Stimulated activated CD4-positive, alpha-beta T cell treated with anti-CD3 and anti-CD28 coated beads, Interleukin-15, amount 100 ng/mL, for 48 hours (primary cell): ENCODE measurements at places on chromosomes 13 and 19.

DNA sequence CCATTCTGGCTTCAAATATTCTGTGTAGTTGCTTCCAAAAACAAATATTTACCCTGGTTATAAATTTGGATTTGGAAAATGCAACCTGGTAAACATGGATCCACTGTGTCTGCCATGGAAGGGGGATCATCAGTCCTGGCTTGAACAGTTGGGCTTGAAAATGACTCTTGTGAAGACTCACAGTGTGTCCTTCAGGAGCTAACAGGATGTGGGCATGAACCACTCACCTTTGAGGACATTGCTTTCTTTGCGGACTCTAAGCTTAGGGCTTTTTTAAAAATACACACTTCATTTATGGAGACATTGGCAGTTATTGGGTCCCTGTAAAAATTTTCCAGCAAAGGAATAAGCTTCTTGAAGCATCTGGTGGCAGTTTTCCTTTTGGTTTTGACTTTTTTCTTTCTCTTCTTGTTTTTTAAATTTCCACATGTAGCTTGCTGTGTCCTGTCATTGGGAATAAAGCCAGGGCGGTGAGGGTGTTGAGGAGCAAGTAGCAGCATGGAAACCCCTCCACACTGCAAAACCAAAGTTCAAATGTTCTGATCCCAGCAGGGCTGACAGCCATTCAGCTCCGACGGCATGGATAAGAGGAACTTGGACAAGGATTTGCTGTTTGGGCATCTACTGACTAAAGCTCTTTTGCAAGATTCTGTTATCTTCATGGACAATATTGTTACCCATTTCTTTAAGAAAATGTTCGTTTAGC lies 39.5 kb upstream of the SERP2 start:
- DNase-seq: no peak

DNA sequence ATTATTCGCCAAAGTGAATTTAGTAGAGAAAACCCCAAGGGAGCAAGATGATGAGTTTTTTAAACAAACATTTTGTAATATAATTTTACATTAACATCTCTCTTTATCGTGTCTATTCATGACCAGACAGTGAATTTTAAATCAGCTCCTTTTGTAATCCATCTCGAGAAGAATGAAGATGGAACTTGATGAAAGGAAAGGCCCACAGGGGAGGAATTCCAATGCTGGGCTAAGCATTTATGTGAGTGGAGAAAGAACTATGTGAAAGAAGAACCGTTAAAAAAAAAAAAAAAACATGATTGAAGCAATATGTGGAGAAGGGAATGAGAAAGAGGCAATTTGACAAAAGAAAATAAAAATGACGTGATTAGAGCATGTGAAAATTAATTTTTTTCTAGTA lies 170.6 kb downstream of the KCTD12 start:
- DNase-seq: no peak

DNA sequence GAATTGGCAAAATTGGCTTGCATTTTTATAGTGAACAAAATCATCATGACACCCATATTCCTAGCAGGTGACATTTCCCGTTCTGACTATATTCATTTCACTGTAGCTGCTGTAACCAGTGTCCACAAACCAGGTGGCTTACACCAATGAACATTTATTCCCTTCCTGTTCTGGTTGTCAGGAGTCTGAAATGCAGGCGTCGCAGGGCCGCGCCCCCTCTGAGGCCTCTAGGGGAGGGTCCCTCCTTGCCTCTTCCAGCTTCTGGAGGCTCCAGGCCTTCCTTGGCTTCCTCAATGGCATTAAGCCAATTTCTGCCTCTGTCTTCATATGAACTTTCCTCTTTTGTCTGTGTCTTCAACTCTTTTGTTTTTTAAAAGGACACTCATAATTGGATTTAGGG lies 6.5 kb upstream of the RLN3 start:
- DNase-seq: no peak

DNA sequence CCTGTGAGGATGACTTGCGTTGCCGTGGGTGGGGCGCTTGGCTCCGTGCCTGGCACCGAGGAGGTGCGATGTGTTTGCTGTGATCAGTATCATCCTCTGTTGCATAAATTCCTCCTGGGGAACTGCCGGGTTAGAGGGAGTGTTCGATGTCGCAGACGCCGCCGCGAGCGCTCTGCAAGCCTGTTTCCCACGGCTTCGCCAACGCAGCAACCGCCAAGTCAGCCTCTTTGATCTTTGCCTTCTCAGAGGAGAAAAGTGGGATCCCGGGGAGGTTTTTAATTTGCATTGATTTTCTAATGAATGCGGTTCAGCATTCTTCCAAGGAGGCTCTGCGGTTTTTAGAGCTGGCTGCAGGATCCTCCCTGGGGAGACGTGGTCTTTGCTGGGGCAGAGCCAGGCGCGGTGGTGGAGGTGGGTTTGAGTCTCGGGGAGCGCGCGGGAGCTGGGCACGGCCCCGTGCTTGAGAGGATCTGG lies 7.6 kb downstream of the GPR32 start:
- no peak for DNase-seq

- DNase-seq: no peak
These were observed 915 bp downstream of the SHC2 start for GRCh38 chr19:459724-460511.

GRCh38 chr13:85586422-85586831 lies 212.8 kb downstream of the SLITRK6 start:
- no peak for DNase-seq

DNA sequence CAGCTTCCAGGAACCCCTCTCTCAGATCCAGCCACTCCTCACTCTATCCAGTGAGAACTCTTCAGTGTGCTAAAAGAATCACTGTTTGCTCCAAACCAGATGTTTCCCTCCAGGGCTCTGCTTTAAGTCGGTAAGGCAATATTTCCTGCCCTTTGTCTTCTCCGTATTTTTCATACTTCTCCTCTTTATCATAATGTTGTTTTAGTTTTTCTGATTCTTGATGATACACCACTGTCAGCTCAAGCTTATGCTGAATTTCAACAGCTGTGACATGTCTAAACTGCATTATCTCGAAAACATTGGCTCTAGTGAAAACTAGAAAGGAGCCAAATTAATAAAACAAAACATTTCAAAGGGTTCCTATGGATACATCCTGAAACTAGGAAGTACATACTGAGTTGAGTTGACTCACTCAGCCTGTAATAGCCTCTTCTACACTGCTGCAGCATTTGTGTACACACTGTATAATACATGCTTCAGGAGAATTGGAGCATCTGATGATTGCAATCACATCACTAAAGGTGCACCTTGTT lies 39.8 kb downstream of the GPR180 start:
- DNase-seq: no peak

- DNase-seq: no peak
These were observed 14.8 kb downstream of the RB1 start for GRCh38 chr13:48318377-48318811.

DNA sequence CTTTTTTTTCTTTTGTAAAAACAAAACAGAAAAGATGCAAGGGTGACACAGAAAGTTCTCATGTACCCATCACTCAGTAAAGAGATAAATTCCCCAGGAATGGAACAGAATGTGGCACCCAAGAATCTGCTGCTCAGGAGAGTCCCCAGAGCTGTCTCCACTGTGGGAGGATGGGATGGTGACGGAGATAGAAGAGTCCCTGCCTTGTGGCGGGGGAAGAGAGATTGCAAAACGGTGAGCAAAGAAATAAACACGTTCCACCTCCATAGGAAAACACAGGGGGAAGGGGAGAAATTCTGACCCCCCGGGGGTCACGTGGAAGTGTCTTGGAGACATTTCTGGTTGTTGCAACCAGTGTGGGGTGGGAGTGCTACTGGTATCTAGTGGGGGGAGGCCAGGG lies 76.4 kb downstream of the INSR start:
- DNase-seq: no peak

- no peak for DNase-seq
These were observed at the start of gene HDGFL2 for GRCh38 chr19:4472174-4472974. Gene HDGFL2, plus strand, starts transcription at chr19:4472297. Its CDS starts 54 bp downstream, at chr19:4472351.

- DNase-seq: no peak
These were observed 13.1 kb downstream of the COMP start for GRCh38 chr19:18778076-18778389.

DNA sequence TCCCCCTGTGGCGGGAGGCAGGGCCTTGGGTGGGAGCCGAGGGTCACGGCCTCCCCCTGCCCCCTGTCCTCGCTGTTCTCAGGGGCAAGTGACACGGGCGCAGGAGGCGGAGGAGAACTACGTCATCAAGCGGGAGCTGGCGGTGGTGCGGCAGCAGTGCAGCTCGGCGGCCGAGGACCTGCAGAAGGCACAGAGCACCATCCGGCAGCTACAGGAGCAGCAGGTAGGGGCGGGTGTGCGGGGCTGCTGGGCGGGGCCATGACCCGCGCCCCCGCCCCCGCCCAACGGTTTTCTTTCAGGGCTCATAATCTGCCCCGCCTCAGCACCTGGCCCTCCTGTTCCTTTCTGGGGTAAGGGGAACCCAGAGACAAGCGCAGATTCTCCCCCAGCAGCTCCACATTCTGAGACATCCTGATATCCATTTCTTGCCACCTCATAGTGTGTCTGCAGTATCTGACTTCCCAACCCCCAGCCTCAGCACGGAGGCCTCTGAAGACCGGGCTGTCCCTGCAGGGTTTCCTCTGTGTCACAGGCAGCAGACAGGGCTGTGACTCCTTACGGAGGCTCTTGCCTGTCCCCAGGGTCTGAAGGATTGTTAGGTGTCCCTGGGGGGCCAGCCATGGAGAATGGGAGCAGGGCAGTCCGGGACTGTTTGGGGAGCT lies 15.9 kb downstream of the PRR36 start:
- no peak for DNase-seq

GRCh38 chr19:15563325-15563794 lies 51.7 kb upstream of the CYP4F8 start:
- DNase-seq: no peak

- no peak for DNase-seq
These were observed 434.5 kb downstream of the PCDH9 start for GRCh38 chr13:66795636-66796035.

DNA sequence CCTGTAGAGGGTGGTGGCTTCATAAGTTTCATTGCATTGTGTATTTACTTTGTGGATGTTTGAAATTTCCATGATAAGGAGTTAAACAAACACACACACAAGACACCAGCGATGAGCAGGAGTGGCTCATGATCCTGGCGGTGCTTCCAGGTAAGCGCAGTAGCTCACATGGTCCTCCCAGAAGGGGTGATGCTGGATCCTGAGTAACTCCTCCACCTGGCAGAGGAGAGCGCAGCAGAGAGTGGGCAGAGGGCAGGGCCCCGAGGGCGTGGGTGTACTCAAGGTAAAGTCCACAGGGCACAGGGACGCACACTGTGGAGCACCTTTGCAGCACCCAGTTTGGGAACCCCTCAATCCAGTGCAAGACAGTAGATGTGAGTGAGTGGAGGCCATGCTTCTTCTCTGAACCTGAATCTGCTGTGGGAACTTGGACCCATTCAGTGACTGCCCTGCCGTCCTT lies 54.0 kb downstream of the RFX2 start:
- DNase-seq: no peak

DNA sequence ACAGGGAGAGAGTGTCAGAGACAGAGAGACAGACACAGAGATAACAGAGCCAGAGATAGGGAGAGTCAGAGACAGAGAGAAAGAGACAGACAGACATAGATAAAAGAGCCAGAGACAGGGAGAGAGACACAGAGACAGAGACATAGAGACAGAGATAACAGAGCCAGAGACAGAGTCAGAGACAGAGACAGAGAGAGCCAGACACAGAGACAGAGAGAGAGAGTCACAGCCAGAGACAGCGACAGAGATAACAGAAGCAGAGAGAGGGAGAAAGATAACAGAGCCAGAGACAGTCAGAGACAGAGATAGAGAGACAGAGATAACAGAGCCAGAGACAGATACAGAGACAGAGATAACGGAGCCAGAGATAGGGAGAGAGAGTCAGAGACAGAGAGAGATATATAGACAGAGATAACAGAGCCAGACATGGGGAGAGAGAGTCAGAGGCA lies 865 bp upstream of the TNFSF9 start:
- DNase-seq: no peak

DNA sequence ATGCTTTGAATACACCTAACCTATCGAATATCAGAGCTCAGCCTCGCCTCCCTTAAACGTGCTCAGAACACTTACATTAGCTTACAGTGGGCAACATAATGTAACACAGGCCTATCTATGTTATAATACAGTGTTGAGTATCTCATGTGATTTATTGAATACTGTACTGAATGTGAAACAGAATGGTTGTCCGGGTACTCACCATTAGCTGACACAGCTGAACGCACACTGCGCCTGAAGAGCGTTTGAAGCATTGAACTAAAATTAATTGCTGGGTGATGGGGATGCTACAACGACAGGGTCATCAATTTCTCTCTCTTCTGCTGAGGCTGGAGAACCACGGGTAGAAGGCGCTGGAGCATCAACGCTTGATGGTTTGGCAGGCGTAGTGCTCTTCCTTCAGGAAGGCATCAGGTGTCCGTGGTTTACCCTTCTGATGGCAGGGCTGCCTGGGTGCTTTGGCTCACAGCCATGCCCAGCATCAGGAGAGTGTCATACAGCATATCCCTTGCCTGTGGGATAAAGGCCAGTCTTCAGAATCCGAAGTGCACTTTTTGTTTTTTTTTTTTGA lies 46.9 kb upstream of the UBE2L5 start:
- no peak for DNase-seq
